Activated CD4-positive, alpha-beta T cell treated with anti-CD3 and anti-CD28 coated beads, Interleukin-2, amount 10 ng/mL, durations not matched to agents 24 days and 14 days (primary cell): ENCODE measurements at places on chromosomes 2 and 18. TPM values are rescaled to one million over a fixed set of nuclear protein-coding genes. Genes with fewer than 3 reads are reported as not detected.

The LOXHD1 gene
- total RNA-seq = not detected in 2 replicates

The EIF4E2 gene
- total RNA-seq = 89.9 and 93.2 TPM in 2 replicates

- no peak for DNase-seq
- no peak overlapping the region for H3K27ac ChIP-seq
- no peak overlapping the region for H3K4me3 ChIP-seq
- H3K4me1 ChIP-seq = no peaks in the 10 kb centered on the region
- no peaks in the 10 kb centered on the region for H3K27me3 ChIP-seq
- H3K36me3 ChIP-seq = no peaks in the 10 kb centered on the region
Observed at GRCh38 chr2:221818616-221819320, 246.7 kb upstream of the EPHA4 start.

DNA sequence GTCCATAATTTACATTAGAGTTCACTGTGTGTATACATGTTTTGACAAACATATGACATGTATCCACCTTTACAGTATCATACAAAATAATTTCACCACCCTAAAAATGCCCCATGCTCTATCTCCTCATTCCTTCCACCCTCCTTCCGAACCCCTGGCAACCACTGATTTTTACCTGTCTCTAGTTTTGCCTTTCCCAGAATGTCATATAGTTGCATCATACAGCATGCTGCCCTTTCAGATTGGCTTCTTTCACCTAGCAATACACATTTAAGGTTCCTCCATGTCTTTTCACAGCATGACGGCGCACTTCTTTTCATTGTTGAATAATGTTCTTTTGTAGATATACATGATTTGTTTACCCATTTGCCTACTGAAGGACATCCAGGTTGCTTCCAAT is 10.4 kb downstream of the LRPPRC start:
- no peak for DNase-seq
- H3K27me3 ChIP-seq = no peaks in the 10 kb centered on the region
- no peak overlapping the region for H3K27ac ChIP-seq
- H3K36me3 ChIP-seq = peaks cover 49% of the 10 kb centered on the region
- H3K4me3 ChIP-seq = no peak overlapping the region

The RNU2-63P gene
- 34.0 and 34.9 TPM in 2 replicates for total RNA-seq

The INPP5D gene
- total RNA-seq = 43.6 and 45.8 TPM in 2 replicates

DNA sequence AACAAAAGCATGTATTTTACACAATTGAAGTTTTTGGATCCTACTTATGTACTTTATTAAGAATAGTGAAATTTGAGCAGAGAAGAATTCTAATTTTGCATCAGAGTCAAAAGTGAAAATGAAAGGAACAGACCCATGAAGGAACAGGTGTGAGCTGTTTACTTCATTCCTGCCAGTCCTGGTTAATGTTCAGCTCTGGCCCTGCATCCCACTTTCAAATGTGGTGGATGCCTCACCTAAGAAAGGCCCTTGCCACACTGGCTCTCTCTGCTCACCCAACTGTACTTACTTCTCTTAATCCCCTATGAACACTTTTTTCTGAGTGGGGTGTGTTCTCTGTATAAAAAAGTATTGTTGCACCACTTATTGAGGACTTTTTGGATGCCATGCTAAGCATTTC is 22.2 kb downstream of the FAM110C start:
- peaks cover 25% of the 10 kb centered on the region for H3K4me1 ChIP-seq
- H3K36me3 ChIP-seq = no peaks in the 10 kb centered on the region
- H3K27ac ChIP-seq = peak overlapping the region; percentile 42
- DNase-seq = peak; percentile 76

GRCh38 chr2:54954705-54955357 is 95.4 kb downstream of the RTN4 start:
- no peak for DNase-seq
- no peaks in the 10 kb centered on the region for H3K36me3 ChIP-seq
- no peak overlapping the region for H3K4me3 ChIP-seq
- H3K27ac ChIP-seq = no peak overlapping the region
- peaks cover 9% of the 10 kb centered on the region for H3K4me1 ChIP-seq

DNA sequence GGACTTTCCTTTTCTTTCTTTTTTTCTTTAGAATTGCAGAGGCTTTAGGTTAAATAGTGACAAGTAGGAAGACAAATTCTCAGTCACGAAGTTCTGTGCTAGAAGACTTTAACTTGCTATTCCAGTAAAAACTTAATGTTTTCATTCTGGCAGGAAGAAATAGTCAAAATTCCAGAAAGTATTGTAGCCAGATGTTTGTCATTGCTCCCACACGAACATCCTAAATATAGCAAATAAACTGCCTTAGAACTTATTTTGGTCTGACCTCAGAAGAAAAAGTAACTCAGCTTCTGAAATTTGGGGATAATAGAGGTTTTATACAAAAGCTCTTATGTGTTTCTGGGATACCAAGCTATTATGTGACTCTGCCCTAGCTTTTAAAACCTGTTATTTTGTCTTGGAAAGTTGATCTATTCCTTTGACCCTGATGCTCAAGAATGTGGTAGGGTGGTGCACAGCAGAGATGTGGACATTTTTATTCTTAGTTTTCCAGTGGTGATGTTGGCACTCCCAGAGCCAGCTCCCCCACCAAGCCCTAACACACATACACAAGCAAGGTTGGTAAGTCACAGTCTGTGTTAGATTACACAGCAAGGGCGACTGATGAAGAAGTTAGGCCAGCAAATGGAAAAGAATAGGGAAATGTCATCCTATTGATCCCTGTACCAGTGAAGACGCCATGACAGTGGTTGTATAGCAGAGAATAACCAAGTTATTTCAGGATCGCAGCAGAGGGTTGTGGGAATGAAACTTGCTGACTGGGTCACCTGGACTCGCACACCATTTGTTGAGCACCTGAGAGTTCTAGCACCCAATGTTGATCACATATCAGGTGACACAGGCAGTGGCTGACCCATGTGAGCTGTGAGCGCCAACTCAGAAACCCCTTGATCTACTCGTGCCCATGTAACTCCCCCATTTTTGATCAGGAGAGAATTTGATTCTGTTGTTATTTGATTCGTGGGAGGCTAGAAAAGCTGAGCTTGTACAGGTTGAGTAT is 23.7 kb downstream of the FARP2 start:
- no peak overlapping the region for H3K27ac ChIP-seq
- DNase-seq = no peak
- no peaks in the 10 kb centered on the region for H3K27me3 ChIP-seq
- peaks cover 6% of the 10 kb centered on the region for H3K4me1 ChIP-seq

GRCh38 chr2:142722569-142722968 is 154.9 kb upstream of the KYNU start:
- H3K36me3 ChIP-seq = no peaks in the 10 kb centered on the region
- DNase-seq = no peak
- no peaks in the 10 kb centered on the region for H3K4me1 ChIP-seq
- no peak overlapping the region for H3K27ac ChIP-seq
- H3K4me3 ChIP-seq = no peak overlapping the region
- no peaks in the 10 kb centered on the region for H3K27me3 ChIP-seq

GRCh38 chr2:38659115-38659514 is 6.8 kb upstream of the GALM start:
- peak overlapping the region; percentile 34 for H3K27ac ChIP-seq
- peaks cover 2% of the 10 kb centered on the region for H3K36me3 ChIP-seq
- H3K4me3 ChIP-seq = no peak overlapping the region
- DNase-seq = no peak
- H3K27me3 ChIP-seq = no peaks in the 10 kb centered on the region
